ENCODE measurements at places on chromosomes 5 and 9.

GRCh38 chr5:38341641-38342040, 83.3 kb downstream of the EGFLAM start:
- no peak for DNase-seq

GRCh38 chr9:14165376-14166035, 148.4 kb downstream of the NFIB start:
- DNase-seq = no peak

DNA sequence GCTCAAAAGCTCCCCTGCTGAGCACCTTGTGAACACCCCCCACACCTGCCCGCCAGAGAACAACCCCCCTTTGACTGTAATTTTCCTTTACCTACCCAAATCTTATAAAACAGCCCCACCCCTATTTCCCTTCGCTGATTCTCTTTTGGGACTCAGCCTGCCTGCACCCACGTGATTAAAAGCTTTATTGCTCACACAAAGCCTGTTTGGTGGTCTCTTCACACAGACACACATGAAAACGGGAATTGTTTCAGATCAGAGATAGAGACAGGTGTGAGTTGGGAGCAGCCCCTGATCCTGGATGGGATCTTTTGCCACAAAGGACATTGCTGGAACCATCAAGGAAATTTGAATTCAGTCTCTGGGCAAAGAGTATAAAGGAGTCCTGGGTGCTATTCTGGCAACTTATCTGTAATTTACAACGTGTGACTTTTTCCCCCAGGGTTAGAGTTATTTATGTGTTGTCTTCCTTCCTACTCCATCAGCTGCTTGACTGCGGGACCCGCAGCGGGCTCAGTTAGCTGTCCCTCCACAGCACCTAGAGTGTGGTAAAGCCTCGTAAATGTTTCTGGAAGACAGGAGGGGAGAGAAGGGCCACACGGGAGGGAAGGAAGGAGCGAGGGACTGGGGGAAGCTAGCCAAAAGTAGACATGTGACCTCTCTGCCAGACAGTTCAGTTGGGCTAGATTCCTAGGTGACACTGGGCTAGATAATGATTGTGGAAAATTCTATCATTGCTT, 437.0 kb downstream of the ZNF608 start:
- no peak for DNase-seq

DNA sequence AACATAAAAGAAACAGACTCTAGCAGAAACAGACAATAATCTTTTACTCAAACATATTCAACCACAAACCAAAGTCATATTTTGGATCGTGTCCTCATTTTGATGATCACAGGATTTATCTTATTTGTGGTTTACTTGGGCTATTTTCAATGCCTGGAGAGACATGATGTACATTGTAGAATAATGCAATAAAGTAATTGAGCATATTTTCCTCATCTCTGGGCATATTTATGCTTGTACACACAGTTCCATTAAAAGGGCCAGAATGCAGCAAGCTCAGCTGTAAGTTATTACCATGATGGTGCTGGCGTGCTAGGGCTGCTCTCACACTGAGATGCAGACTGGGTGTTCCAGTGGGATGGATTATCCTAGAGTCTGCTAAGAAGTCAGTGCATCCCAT, 456.7 kb downstream of the TLE4 start:
- DNase-seq = no peak

- DNase-seq = no peak
These were observed 8.1 kb upstream of the ENTPD8 start for GRCh38 chr9:137449081-137449844.

DNA sequence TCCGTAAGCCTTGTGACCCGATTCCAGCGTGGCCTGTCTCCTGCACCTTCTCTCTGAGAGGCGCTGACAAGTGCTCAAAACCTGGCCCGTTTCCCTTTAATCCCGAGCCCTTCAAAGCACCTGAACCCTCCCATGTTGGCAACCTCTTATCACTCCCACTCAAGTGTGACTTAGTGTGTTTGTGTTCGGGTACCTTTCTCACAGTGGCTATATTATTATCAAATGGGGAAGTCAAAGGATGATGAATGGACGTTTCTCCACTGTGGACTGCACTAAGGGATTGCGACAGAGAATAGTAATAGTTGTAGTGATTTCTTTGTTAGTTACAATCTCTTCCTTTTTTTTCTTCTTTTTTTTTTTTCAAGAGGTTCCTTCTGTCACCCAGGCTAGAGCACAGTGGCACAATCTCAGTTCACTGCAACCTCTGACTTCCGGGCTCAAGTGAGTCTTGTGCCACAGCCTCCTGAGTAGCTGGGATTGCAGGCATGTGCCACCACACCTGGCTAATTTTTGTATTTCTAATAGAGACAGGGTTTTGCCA, 65.4 kb upstream of the TNFSF8 start:
- DNase-seq = no peak

DNA sequence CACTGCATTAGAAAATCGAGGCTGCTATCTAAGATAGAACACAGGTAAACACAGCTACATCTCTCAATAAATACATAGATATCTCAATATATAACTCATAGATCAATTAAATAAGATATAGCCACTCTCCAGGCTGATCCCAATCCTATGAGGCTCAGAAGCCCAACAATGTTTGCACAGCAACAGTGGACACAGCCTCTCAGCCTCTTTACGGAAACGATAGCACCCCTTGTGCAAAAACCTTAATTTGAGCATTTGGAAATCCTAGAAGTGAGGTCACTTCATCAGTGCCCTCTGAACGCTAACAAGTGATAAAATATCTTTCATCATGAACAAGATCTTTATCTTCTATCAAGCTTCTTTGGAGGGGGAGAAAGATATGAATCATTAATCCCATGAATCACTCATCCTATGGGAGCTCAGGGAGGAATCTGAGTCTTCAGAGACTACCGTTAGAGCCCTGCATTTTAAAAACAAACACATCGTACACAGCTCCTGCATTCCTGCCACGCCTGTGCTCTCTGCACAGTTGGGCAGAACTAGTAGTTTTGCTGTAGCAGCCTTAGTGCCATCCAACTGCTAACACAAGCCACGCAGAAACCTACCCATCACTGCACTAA, 71.4 kb downstream of the MED27 start:
- no peak for DNase-seq

GRCh38 chr9:78860801-78861475, 564.0 kb downstream of the PSAT1 start:
- no peak for DNase-seq

- no peak for DNase-seq
These were observed 176.9 kb downstream of the RGS3 start for GRCh38 chr9:113640418-113640817.

GRCh38 chr9:78791779-78792178, 494.9 kb downstream of the PSAT1 start:
- DNase-seq = no peak

- no peak for DNase-seq
These were observed 3.0 kb downstream of the HNRNPAB start for GRCh38 chr5:178207183-178207916.

- no peak for DNase-seq
These were observed 51.7 kb upstream of the CAMK4 start for GRCh38 chr5:111172504-111172903.

DNA sequence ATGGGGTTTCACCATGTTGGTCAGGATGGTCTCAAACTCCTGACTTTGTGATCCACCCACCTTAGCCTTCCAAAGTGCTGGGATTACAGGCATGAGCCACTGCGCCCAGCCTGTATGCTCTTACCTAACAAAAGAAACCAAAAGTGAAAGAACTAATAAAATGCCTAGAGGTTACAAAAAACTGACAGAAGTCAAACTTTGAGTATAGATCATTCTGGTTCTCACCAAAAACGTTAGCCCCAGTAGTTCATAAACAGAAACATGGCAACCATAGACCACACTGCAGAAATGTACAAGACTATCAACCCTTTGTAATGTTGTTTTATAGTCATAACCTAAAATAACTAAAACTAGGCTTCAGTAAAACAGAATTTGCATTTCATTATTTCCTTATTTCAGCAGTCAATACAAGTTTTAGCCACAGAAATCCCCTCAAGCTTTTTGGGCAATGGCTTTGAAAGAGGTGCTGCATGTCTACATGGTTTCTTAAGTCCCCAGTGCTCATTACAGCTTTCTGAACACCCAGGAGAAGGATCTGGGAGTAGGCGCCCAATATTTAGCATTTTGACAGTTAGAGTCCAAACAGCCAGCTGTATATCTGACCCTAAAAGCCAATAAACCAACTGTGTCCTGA, 72.5 kb downstream of the EPB41L4A start:
- no peak for DNase-seq

DNA sequence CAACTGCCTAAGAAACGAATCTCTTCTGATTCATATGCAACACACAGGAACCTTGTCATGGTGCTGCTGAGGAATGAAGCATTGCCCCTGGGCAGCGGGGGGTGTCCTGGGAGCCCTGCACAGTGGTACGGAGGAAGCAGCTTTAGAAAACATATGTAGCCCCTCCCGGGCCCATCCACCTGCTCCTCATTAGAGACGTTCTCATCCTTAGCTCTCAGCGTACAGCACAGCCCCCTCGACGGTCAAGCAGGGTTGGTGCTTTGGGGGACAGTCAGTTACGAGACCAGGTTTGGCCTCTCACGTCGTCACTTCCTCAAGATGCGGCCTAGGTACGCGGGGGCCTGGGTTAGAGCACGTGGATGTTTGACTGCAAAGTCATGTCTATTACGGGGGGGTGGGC, 28.4 kb upstream of the LAMC3 start:
- DNase-seq = no peak

GRCh38 chr9:91496351-91496750, 72.7 kb upstream of the NFIL3 start:
- no peak for DNase-seq

DNA sequence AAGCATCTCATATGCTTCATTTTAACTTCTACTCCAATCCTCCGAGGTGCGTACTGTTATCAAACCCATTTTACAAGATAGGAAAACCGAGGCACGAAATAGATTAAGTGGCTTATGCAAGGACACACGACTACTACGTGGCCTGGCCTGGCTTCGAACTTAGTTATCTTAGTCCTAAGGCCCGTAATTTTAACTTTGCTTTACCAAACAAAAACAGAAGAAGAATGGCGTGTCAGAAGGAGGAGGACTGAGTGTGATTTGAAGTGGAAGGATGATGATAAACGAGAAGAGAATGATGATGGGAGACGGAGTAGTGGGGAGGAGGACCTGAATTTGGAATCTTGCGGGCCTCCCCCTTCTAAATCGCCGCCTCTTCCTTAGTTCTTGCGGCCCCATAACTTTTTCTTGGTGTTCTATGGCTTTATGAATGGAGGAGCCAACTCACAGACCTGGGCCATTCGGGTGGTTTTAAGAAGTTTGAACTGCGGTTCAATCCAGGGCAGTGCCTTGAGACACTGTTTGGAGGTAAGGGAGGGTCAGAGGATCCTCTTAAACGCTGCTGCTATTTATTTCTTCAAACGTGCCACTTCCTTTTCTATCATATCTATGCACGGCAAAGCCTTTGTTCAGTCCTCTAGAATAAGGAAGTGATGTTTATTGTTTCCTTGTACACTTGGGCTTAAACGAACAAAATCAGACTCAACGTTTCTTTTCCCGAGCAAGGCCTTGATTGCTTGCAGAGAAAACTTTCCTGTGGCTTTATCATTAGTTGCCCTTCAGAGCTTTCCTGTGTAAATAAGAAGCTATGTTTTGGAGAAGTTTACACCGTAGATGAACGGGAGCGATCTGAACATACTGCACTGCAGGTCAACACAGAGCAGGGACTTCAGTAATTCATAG, 795 bp downstream of the CNOT8 start:
- no peak for DNase-seq

GRCh38 chr5:67901814-67902496, 313.6 kb upstream of the PIK3R1 start:
- DNase-seq = no peak

- no peak for DNase-seq
These were observed 273.5 kb downstream of the ARRDC3 start for GRCh38 chr5:91109634-91110033.

GRCh38 chr5:113902917-113903660, 389.6 kb downstream of the YTHDC2 start:
- peak; percentile 49 for DNase-seq
